GDM1 (cell line): ENCODE measurements at places on chromosomes 3 and 15.

GRCh38 chr3:15803921-15804320, 6.1 kb upstream of the ANKRD28 start:
- DNase-seq = no peak

DNA sequence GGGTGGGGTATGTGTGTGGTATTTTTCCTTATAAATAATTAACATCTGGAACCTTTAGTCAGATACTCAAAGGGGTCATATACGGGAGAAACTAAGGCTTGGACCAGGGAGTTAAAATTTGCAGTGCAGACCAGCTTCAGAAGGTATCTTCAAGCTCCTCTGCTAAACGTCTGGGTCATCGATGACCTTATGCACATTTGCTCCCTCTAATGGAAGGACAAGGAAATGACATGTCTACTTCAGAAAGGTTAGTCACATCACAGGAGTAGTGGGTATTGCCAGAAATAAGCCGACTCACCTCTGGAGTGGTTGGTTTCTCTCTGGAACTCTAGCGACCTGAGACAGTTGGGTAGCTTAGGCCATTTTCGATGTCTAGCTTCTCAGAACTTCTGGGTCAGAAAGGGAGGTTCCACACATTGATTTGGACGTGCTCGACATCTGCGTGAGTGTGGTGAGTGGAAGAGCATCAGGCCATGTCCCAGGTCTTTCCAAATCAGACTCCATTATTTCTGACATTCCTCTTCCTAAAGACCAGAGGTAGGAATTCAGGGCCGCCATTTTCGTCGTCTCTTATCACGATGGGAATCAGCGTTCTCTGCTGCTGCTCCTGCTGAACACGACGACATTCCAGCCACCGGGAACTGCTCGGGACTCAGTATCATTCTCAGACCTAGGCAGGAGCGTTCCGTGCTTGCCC, 31.8 kb upstream of the RASA2 start:
- DNase-seq = peak; percentile 59

GRCh38 chr3:179309225-179310078, 13.4 kb upstream of the ZNF639 start:
- DNase-seq = no peak

DNA sequence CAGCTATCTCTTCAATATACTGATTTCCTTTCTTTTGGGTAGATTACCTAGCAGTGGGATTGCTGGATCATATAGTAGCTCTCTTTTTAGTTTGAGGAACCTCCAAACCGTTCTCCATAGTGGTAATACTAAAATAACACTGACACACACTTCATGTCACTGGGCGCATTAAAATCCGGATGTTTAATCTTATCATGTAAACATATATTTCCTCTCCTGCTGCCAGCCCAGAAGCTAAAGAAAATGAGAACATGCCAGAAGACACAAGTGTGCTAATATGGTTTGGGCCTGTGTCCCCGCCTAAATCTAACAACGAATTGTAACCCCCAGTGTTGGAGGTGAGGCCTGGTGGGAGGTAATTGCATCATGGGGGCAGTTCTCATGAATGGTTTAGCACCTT, 23.6 kb upstream of the KCNMB2 start:
- peak; percentile 62 for DNase-seq

DNA sequence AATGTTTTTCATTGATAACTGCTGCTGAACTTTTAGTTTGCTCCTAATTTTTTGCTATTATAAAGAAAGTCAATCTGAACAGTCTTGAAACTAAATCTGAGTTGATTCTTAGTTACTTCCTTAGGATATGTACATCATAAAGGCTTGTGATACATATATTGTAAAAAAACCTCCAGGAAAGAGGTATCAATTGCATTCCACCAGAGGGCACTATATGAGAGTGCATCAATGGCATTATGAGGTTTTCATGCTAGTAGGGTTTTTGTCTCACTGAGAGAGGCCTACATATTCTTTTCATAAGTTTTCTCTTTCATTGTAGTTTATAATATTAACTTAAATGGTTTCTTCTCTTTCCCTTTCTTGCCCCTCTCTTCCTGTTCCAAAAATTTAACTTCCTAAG, 46.9 kb downstream of the PIK3R4 start:
- peak; percentile 29 for DNase-seq

DNA sequence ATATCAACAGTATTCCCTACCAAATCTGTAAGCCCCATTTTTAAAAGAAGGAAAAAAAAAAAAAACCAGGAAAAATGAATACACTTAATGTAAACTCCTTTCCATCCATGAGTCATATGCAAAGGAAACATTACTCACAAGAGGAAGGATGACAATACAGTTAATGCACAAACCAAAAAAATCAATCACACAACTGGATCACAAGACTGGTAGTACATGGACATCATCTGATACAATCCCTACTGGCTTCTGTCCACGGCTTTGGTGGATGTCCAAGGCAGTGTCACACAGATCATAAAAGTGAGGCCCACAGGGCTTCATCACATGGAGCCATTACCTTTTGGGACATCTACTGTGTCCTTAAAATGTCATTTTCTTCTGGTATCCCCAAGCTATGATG, 44.0 kb downstream of the SUCLG2 start:
- no peak for DNase-seq

DNA sequence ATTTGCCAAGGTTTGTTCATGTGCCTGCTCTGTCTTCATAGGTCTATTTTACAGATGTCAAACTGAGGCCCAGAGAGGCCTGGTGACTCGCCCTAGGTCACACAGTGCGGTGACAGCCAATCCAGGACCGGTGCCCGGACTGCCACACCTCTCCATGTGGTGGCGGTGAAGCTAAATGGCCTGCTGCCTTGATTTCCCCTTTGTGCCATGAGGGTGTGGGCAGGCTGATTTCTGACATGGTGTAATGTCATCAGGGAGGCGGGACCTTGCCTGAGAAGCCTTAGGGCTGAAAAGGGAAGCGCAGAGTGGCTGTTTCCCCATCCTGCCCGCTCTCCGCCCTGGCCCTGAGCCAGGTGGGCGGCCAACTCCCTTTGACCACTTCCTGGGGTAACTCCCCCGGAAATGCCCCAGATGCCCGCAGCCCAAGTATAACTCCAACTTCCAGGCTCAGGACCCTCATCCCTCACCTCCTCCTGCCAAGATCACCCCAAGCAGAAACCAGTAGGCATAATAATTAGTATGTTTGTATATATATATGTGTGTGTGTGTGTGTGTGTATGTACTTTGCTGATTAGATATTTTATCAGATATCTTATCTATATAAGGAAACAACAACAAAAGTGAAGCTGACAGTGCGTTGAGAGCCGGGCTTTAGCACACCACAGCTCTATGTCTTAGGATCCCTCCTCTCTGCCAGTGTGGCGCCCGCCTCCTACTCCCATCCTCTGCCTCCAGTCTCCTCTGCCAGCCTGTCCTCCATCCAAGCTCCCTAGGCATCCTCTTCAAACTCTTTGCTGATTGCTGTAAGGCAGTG, 63.9 kb downstream of the IQSEC1 start:
- DNase-seq = peak; percentile 83

GRCh38 chr3:44419923-44420650, 57.4 kb downstream of the ZNF445 start:
- DNase-seq = no peak

- peak; percentile 51 for DNase-seq
These were observed at the start of gene MAP6D1 for GRCh38 chr3:183825456-183826161. Gene MAP6D1 (minus strand): TSS chr3:183825577. CDS start chr3:183825547, 30 bp downstream.

DNA sequence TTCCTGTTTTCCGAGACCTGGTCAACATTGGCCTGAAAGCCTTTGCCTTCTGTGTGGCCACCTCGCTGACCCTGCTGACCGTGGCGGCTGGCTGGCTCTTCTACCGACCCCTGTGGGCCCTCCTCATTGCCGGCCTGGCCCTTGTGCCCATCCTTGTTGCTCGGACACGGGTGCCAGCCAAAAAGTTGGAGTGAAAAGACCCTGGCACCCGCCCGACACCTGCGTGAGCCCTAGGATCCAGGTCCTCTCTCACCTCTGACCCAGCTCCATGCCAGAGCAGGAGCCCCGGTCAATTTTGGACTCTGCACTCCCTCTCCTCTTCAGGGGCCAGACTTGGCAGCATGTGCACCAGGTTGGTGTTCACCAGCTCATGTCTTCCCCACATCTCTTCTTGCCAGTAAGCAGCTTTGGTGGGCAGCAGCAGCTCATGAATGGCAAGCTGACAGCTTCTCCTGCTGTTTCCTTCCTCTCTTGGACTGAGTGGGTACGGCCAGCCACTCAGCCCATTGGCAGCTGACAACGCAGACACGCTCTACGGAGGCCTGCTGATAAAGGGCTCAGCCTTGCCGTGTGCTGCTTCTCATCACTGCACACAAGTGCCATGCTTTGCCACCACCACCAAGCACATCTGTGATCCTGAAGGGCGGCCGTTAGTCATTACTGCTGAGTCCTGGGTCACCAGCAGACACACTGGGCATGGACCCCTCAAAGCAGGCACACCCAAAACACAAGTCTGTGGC, 16.9 kb downstream of the TMEM43 start:
- peak; percentile 70 for DNase-seq

- DNase-seq = no peak
These were observed 1.4 kb downstream of the XXYLT1 start for GRCh38 chr3:195269375-195270078.

DNA sequence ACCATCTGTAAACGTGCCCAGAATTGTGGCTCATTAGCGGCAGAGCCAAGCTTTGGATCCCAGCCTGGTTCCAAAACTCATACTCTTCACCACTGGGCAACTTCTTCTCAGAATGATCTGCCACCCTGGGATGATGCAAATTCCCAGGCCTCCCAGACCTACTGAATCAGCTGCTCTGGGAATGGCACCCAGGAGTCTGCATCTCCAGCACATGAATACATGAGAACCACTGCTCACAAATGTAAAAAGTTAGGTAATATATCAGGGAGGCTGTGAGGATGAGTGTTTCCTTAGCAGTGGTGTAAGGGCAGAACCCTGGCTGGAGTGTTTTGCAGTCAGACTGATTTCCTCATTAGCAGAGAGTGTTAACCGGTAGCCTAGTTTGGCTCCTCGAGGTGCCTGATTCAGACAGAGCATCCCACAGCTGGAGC, 94.2 kb downstream of the LIPC start:
- DNase-seq = no peak

DNA sequence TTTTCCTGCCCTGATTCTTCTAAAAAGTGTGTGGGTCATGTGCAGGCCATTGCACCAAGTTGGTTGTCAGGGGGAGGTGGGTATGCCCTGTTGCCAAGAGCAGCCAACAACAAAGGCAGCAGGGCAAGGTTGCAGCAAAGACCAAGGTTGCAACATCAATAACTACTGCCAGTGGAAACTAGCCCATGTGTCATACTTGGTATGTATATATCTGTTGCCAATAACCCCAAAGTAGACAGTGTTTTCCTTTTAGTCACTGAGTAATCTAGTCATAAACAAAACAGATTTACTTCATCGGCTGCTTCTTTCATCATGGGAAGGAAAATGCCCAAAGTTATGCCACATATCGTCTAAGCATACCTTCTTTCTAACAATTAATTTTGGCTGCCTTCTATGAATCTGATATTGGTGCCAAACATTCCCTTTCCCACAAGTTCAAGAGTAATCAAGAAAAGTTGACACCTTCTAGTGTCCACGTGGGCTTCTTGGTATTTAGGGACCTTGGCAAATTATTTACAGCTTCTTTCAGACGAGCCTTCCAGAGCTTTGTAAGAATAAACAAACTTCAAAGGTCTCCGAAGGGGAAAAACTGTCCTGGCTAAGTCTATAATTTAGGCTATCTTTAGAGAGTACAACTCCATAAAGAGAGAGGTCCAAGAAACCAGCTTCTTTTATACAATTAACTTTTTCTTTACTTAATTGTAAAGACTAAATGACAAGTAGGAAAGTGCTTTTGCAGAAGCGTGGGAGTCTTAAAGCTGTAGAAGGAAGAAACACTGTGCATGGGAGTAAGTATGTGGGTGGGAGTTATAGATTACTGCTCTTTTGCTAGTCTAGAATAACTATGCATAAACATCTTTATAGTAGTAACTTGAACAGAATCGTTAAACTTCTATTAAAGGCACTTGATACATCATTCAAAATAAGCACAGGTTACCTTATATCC, 10.0 kb upstream of the MBNL1 start:
- DNase-seq = no peak

- DNase-seq = no peak
These were observed 349.4 kb downstream of the LRTM1 start for GRCh38 chr3:54578417-54578816.

DNA sequence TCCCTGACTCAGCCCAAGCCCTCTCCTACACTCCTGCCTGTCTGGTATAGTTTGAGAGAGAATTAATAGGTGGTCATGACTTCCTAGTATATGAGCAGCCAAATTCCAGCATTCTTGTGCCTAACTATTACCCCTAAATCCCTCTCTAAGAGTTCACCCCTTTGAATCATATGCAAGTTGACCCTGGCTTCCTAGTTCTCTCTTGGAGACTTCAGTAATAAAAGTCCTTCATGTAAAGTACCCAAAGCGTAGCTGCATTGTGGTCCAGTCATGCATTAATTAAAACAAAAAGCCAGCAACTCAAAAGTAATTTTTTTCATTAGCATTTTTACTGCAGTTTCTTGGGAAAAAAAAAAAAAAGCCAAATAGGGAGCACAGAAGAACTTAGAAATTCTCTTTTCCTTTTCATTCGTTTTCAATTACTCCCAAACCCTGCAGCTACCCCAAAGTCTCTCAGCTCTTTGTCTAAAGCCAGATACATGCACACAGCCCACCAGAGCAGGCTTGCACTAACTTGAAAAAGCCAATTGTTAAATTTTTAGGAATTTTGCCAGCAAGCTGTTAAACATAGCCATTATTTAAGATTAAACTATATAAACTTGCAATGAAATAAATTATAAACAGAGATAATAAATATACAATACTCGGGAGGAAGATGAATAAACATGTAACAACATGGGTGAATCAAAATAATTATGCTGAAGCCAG, 50.1 kb upstream of the STT3B start:
- DNase-seq = no peak

GRCh38 chr3:16090024-16090423, 84.5 kb upstream of the GALNT15 start:
- DNase-seq = no peak

GRCh38 chr15:75738014-75738646, 25.5 kb upstream of the CSPG4 start:
- DNase-seq = no peak

GRCh38 chr15:81939604-81940440, 106.0 kb downstream of the MEX3B start:
- DNase-seq = peak; percentile 29

DNA sequence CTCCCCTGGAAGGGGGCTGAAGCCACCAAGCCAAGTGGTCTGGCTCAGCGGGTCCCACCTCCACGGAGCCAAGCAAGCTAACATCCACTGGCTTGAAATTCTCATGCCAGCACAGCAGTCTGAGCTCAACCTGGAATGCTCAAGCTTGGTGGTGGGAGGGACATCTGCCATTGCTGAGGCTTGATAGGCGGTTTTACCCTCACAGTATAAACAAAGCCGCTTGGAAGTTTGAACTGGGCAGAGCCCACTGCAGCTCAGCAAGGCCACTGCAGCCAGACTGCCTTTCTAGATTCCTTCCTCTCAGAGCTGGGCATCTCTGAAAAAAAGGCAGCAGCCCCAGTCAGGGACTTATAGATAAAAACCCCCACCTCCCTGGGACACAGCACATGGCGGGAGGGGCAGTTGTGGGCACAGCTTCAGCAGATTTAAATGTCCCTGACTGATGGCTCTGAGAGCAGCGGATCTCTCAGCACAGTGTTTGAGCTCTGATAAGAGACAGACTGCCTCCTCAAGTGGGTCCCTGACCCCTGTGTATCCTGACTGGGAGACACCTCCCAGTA, 23.2 kb upstream of the IGSF10 start:
- no peak for DNase-seq
